Endothelial cell (in vitro differentiated cells): ENCODE measurements at places on chromosomes 3 and 15.
A peak's percentile ranks its signal among the peaks of the same experiment; 100 is the strongest.

DNA sequence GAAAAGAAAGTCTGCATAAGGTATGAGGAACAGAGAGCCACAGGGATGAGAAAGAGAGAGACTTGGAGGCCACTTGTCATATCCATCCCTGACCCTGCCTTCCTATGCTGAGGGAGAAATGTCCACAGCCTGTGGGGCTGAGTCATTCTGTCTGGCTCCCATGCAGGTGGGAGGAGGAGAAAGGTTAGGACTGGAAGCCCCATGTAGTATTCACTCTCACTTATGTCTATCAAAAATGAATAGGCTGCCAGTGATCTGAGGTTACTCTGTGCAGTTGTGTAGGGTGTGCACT, 71.3 kb downstream of the RAB11A start:
- DNase-seq: no peak

DNA sequence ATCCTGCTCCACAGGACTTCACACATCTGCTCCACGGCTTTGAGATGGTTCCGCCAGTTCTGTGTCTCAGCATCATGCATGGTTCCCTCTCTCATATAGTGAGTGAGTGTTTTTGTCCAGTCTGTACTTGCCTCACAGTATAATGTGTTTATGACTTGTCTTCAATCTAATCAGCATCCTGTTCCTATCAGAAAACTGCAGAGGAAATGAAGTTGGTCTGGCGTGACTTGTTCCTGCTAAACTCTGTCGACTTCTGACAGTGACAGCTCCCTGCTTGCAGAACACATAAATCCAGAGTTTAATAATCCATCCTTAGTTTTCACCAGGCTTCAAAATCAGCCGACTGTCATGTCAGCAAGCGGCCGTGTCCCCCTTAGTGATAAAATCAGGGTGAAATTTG, 222.3 kb downstream of the SLCO3A1 start:
- no peak for DNase-seq

DNA sequence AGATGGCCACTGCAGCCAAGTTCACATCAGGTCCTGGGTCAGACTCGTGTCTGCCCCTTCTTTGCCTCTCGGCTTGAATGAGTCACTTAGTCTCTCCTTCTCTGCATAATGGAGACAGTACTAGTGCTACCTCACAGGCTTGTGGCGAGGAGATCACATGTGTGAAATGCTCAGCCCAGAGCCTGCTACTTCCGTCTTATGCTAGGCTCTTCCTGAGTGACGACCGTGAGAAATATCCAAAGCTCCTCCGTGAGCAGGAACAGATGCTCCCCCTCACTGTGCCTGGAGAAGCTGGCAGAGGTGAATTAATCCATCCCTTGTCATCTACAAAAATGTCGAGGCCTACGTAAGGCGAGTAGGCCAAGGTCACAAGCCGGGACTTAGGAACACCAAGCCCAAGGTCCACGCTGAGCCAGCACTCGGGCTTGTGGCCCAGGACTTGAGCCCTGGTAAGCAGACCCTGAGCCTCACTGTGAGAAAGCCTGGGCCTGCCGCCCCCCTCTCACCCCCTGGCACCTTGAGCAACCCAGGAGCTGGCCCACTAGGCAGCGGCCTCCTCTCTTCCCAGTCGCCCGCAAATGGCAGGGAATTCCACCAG, 17.9 kb downstream of the PAK6 start:
- no peak for DNase-seq

DNA sequence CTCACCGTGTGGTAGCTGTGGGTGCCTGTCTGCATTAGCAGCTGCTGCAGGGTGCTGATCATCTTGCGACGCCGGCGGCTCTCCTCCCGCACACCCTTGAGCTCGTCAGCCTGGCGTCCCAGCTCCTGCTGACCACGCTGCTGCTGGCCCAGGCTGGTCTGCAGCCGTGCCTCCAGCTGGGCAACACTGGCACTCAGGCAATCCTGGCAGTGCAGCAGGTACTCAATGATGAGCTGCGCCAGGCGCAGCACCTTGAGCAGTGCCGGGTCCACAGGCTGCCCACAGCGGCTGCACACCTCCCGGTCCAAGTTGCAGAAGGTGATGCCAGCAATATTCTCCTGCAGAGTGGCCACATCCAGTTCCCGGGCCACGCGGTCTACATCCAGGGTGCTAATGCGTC, 11.9 kb downstream of the DZIP1L start:
- no peak for DNase-seq

GRCh38 chr3:150220799-150221198, 187.3 kb upstream of the TSC22D2 start:
- no peak for DNase-seq

- DNase-seq: no peak
These were observed 54.3 kb downstream of the DNAJB8 start for GRCh38 chr3:128412180-128413002.

- DNase-seq: no peak
These were observed 742 bp downstream of the CAMKV start for GRCh38 chr3:49868862-49869466.

DNA sequence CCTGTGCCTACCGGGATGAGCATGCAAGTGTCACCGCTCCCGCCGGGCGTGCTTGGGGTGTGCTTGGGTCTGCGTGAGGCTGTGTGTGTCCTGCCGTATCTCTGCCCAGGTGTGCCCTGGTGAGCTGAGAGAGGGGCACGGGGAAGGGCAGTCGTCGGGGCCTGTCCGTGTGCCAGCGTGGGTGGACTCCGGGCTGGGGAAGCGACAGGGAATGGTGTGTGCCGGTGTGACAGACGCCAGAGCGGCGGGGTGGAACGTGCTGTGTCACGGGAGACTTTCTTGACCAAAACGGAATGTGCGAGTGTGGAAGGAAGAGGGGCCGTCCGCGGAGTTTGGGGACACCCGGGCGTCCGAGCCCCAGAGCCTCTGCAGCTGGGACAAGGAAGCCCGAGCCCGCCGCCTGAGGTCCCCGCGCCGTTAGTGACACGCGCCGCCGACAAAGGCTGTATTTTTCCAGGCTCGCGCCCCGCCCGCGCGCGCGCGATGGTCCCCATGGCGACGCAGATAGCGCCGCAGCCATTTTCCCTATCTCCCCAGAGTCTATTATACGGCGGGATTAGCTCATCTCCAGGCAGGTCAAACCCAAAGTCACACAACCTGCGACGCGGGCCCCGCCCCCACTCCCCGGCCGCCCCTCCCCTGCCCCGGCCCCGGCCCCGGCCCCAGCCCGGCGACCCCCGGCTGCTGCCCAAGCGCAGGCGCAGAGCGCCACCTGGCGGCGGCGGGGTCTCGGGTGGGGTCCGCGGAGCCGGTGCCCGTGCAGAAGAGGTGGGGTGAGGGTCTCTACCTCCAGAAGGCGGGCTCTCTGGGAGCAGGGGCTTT, 4.5 kb upstream of the GATA2 start:
- peak; percentile 84 for DNase-seq

- DNase-seq: no peak
These were observed 10.8 kb downstream of the PDCD10 start for GRCh38 chr3:167723872-167724271.

DNA sequence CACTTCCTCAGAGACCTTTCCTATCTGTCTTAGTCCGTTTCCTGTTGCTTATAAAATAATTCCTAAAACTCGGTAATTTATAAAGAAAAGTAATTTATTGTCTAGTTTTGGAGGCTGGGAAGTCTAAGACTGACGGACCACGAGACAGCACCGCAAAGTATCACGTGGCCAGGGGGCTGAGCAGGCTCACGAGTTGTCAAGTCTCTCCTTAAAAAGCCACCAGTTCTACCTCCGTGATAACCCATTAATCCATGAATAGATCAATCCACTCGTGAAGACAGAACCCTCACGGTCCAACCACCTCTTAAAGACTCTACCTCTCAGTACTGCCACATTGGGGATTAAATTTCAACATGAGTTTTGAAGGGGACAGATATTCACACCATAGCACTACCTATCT, 821 bp downstream of the LINS1 start:
- DNase-seq: peak; percentile 24

GRCh38 chr3:139505829-139506386, 29.6 kb upstream of the RBP2 start:
- no peak for DNase-seq

DNA sequence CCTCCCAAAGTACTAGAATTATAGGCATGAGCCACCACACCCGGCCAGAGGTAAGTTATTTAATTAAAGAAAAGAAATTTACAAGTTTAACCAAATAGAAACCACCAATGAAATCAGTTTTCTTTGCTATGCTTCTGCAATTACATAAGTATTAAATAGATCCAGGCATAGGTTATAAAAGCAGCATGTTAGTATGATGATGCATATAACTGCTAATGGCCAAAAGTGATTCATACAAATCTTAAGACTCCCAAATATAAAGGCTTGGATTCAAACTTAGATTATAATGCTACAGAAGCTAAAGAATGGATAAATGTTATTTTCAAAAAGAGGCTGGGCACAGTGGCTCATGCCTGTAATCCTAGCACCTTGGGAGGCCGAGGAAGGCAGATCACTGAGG, 32.8 kb upstream of the HDC start:
- DNase-seq: no peak

- DNase-seq: no peak
These were observed 14.1 kb upstream of the CA12 start for GRCh38 chr15:63395730-63396151.

- DNase-seq: peak; percentile 37
These were observed 46.5 kb downstream of the CD86 start for GRCh38 chr3:122101646-122102045.

- DNase-seq: no peak
These were observed 56.4 kb downstream of the UMPS start for GRCh38 chr3:124786511-124787241.
